ENCODE measurements at places on chromosomes 4 and X.

- DNase-seq = no peak
These were observed 240.5 kb upstream of the POF1B start for GRCh38 chrX:85619962-85620361.

- DNase-seq = no peak
These were observed 62.1 kb downstream of the CC2D2A start for GRCh38 chr4:15531792-15532191.

GRCh38 chrX:57232658-57233360 is 53.7 kb upstream of the FAAH2 start:
- no peak for DNase-seq

GRCh38 chr4:5931526-5931925 is 38.6 kb upstream of the CRMP1 start:
- no peak for DNase-seq

GRCh38 chr4:5165420-5166369 is 114.4 kb downstream of the STK32B start:
- no peak for DNase-seq

GRCh38 chrX:131792356-131792749 is 230.7 kb upstream of the STK26 start:
- DNase-seq = peak; percentile 63

DNA sequence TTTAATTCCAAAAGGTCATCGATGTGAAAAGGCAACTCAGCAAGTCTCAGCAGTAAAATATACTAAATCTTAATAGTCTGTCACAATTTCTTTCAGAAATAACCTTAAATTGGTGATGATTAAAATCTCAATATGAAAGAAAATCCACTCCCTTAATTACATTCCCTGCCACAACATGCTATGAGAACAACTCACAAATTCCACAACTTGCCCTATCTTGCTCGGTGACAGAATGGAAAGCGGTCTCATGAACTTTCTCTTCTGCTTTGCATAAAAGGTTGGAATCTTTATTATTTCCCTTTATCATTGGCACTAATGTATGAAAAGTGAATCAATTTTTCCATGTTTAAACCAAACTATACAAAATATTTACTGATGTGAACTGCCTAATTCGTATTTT is 380.8 kb downstream of the TMA16 start:
- DNase-seq = no peak

- peak; percentile 47 for DNase-seq
These were observed 2.1 kb downstream of the LEF1 start for GRCh38 chr4:108166441-108167315.

DNA sequence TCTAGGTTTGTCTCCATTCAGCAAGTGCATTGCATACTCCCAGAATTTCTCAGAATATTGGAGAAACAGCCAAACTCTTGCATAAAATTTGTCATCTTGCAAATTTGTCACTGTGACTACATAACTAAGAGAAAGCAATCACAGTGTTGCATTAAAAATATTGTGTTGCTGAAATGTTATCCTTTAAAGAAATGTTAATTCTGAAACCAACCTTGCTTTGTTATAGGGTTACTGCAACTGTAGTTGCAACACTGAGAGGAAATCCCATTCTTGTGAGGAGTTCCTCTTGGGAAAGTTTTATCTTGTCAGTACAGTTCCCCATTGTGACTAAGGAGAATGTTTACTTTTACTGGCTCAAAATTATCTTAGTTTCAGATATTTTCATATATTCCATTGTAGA is 20.9 kb downstream of the CYBB start:
- no peak for DNase-seq

GRCh38 chr4:24369507-24370029 is 214.8 kb downstream of the DHX15 start:
- DNase-seq = no peak

GRCh38 chr4:100804576-100805360 is 286.9 kb upstream of the EMCN start:
- peak; percentile 7 for DNase-seq

DNA sequence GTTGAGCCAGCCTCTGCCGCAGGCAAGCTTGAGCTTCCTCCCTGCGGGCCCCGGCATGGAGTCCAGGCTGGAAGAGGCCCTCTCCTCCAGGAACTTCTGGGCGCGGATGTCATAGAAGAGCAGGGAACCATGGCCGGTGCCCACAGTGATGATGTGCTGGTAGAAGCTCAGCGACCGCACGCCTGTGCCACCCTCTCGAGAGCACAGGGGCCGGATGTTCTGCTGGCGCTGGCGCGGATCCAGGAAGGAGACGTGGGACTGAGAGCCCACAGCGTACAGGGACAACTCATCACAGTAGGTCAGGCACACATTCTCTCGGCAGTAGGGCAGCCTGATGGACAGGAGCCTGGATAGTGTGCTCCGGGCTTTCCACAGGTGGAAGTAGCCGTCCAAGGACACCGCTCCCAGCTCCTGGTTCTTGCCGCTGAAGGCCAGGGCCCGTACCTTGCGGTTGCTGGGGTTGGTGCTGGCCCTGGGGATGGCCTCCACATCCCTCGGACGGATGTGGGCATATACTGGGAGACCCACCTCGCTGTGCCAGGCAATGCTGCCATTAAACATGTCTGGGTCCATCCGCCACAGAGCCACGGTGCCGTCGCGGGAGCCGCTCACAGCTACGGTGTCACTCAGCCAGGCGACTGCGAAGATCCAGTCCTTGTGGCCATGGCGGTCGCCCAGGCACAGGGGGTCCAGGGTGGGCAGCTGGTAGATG is 1.2 kb downstream of the DCAF12L2 start:
- no peak for DNase-seq

DNA sequence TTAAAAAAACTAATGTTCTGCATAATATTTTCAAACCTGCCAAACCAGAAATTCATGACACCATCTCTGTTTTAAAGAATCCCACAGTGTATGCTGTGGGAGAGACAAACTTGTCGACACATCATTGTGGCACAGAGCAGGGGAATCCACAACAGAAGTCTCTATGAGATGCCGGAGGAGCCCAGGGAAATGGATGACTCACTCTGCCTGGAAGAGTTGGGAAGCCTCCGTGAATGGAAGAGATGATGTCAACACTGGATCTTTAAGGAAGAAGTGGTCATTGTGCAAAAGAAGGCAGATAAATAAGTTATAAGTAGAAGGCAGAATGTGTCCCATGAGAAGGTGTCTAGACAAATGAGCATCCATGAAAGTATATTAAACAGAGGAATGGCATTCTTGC is 595.1 kb downstream of the RAB28 start:
- no peak for DNase-seq

DNA sequence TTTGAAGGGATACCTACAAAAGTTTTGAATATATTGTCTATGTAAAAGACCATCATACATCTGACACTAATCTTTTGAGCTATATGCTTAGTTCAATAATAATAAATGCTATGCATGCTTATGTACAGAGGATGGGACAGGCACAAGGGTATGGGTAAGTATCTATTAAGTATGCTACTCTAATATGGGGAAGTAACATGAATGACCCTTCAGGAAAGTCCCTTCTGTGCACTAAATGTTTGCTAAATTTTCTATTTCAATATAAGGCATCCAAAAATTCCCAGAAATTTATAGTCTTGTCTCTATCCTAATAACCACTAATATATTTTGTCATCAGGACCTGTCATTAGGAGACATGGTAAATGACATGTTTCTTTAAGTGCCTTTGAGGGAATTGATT is 19.0 kb downstream of the ATP8A1 start:
- DNase-seq = no peak

DNA sequence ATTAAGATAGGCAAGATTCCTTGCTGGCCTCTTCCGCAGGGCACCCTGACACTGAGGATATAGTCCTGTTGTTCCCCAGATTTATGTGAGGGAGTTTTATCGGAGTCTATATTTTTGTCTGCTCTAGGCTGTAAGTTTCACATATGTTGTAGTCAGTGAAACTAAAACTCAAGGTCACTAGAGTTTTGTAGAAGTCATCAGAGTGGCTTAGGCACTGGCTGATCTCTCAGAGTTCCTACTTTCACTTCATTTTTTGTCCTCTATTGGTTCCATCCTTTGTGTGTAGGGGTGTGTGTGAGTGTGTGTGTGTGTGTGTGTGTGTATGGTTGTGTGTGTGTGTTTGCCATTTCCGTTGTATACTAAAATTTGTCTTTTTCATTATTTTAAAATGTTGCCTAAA is 577.5 kb downstream of the IQCM start:
- no peak for DNase-seq

DNA sequence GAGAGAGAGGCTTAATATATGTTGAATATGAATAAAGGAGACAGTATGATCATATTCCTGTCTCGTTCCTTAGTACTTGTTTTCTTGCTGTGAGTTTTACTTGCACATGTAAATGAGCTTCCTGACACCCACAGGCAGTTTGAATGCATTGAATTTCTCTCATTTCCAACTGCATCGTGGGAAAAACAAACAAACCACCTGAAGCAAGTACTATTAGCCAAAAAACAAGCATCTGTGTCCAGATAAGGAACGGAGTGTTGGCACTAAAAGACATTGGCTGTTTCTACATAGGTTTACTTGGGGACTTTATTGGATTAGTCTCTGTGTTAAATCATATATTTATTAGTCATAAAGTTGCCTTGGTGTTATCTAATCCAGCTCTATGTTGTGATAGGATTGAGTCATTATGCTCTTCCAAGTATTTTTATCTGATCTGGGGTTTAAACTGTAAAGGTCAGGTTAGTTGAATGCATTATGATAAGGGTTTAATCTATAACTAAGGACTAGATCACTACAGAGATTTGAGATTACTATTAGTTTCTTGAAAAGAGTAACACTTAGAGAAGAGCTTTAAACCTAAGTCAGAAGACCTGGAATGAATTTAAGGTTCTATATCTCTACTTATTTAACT is 339.0 kb upstream of the SPANXN4 start:
- DNase-seq = no peak

DNA sequence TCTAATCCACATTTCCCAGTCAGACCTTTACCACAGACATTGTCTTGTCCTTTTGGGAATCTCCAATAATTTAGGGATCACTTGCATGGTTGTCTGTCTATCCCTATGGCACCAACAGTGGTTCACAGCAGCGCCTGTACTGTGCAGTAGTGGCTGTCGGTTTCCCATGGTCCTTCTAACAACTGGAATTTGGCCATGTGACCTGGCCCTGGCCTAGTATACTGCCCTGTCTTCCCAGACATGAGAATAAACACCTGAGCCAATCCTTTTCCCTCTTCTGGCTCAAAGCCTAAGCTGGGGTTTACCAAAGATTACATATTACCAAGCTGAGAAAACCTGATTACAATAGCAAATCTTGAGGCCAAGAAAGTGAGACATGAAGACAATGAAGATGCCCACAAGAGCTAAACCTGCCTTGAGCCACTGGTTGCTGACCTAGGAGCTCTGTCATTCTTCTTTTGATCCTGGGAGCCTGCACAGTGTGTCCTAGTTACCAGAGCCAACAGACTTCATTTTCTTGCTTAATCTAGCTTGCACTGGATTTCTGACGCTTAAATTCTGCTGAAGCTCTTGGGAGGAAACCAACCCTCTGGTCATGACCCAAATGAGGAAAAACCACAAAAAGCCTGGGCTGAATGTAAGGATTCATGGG is 92.1 kb downstream of the SCD5 start:
- no peak for DNase-seq

- no peak for DNase-seq
These were observed 18.6 kb downstream of the CLCN4 start for GRCh38 chrX:10175319-10175871.

DNA sequence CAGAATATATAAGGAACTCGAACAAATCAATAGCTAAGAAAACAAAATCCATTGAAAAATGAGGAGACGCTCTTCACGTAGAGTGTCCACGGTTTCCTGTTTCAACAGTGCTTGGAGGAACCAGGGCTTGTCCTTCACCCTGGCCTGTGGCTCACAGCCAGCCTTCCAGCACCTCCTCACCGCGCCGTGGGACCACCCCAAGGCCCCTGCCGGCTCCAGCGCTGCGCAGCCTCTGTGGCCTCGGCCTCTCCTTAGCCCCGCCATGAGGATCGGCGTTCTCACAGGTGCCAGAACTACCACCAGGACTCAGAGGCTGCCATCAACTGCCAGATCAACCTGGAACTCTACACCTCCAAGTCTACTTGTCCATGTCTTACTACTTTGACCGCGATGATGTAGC is 52.5 kb upstream of the CTSO start:
- DNase-seq = no peak

DNA sequence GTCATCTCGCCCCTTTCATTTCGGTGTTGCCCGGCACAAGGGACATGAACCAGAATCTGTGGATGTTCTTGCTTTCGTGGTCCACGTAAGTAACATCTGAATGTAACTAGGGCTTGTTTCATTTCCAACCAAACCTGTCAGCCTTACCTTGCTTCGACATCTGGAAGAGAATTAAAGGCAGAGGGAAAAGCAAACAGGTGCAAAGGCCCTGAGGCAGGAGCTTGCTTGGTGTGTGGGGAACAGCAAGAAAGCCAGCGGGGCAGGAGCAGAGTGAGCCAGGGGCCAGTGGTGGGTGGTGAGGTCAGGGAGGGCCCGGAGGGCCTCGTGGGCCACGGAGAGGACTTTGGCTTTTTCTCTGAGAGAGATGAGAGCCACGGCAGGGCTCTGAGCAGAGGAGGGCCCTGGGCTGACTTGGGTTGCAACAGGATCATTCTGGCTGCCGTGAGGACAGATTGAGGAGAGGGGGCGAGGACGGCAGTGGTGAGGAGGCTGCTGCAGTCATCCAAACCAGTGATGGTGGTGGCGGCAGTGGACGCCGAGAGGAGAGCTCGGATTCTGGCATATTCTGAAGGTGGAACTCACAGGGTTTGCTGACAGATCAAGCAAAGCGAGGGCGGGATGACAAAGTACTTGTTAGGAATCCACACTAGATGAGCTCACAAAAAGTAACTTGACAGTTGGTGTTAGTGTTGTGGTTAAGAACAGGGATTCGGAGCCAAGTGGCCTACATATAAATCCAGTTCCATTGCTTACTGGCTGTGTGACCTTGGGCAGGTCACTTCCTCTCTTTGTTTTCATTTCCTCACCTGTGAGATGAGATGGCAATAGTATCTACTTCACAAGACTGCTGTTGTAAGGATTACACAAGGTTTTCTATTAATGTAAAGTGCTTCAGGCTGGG is 6.8 kb upstream of the WDR13 start:
- no peak for DNase-seq

GRCh38 chrX:153876112-153876491 is 9.9 kb downstream of the L1CAM start:
- no peak for DNase-seq

DNA sequence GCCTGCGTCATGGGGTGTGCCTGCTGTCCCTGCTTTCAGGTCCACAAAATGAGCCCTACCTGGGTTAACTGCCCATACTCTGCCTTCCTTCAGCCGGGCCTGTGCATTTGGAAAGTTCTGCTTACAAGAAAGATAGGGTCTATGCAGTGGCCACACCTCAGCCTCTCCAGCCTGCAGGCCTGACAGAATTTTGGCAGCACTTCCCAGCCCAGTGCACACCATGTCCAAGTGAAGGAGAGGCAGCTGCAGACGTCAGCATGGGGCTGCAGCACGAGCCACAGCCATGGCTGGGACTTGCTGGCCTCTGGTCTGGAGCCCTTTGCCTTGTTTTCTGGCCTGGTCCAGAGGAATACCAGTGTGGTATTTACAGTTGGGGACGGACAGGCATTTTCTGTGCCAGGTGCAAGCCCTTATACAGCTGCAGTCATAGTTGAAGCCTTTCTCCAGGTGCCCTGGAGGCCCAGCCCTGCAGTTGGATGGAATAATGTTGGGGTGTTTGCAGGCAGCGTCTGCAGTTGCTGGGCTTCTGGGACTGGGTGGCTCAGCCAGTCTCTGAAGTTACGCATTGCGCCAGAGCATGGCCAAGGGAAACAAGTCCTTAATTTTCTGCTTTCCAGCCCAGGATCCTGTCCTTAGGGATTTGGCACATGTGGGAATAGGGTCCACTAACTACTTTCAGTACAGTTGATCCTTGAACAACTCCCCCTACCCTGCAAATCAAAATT is 26.2 kb downstream of the JADE1 start:
- DNase-seq = no peak
